ENCODE measurements at places on chromosomes 5 and 9.

DNA sequence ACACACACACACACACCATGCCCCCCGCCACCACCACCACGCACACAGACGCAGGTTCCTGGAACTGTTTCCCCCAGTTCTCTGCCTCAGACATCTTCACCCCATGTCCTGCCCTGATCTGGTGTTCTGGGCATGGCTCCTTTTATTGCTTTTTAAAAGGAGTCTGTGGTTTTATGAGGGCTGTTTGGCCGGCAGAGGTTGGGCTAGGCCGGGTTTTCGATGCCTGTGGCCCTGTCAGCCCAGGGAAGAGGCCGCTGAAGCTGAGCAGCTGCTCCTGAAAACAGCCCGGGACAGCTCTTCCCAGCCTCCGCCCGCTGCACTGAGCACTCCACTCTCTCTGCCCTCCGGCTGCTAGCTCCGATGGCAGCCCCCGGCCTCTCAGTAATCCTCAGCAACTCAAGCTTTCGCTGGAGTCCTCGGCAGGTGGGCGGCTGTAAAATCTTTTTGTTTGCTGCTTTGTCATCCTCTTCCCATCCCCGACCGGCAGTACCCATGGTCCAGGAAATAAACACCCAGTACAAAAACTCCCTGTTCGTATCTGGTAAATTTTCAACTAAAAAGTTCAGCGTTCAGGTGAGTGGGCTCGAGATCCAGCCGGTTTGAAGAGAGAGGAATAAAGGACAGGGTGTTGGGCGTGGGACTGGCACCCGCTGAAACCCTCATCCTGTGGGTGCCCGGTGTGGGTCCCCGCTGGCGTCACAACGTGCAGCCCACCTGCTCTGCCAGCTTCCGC, 103.0 kb upstream of the ERCC6L2 start:
- DNase-seq = peak; percentile 66

DNA sequence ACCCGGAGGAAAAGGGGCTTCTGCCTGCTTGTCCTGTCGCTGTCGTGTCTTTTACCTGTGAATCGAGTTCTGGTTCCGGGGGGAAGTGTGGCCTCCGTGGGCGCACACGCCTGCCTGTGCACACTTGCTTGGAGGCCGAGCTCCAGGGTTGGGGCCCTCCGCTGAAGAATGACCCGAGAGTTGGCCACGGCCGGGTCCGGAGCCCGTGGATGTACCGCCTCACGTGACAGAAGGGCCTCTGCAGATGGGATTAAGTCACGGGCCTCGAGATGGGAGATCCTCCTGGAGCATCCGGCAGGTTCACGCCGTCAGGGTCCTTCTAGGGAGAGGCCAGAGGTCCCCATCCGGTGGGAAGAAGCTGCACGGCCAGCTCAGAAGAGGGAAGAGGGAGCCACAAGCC, 81.0 kb downstream of the KCNT1 start:
- no peak for DNase-seq

GRCh38 chr9:32136700-32137339, 247.6 kb upstream of the ACO1 start:
- DNase-seq = no peak

DNA sequence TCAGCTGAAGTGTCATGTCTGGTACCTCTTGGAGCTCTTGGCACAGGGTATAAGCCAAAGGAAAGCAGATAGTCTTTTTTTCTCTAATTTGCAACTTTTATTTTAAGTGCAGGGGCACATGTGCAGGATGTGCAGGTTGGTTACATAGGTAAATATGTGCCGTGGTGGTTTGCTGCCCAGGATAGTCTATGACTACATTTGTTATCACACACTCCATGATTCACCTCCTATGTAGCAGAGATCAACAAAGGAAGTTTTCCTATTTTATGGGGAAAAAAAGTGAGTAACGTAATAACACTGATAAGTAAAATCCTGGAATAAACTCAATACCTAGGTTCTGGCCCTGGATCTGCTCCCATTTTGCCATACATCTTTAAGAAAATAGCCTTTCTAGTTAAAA, 234.6 kb downstream of the CAAP1 start:
- no peak for DNase-seq

- no peak for DNase-seq
Observed at GRCh38 chr5:6450319-6450833, 1.7 kb downstream of the UBE2QL1 start.
